Left ventricle myocardium superior (tissue), 1 donor: ENCODE measurements at places on chromosomes 5 and 9. TPM values are rescaled to one million over a fixed set of nuclear protein-coding genes. Genes with fewer than 3 reads are reported as not detected.

Gene FAM169A
- 3.6 TPM for total RNA-seq

Gene DCAF10
- 20.5 TPM for total RNA-seq

Gene ENHO
- 0.40 TPM for total RNA-seq

Gene IL13
- total RNA-seq = not detected

DNA sequence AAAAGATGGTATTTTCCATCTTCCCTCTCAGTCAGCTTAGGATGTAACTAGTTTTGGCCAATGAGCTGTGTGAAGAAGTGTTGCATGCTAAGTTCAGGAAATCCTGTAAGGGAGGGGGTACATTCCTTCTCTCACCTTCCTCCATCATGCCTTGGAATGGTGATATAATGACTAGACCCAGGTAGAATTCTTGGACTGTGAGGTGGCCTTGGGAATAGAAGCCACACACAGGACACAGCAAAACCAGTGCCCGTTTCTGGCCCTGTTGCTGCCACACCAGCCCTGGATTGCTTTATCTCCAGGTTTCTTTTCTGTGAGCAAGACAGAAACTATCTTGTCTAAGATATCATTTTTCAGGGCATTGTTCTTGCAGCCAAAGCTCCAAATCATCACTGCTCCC is 10.5 kb upstream of the ZNF354A start:
- DNase-seq = no peak

DNA sequence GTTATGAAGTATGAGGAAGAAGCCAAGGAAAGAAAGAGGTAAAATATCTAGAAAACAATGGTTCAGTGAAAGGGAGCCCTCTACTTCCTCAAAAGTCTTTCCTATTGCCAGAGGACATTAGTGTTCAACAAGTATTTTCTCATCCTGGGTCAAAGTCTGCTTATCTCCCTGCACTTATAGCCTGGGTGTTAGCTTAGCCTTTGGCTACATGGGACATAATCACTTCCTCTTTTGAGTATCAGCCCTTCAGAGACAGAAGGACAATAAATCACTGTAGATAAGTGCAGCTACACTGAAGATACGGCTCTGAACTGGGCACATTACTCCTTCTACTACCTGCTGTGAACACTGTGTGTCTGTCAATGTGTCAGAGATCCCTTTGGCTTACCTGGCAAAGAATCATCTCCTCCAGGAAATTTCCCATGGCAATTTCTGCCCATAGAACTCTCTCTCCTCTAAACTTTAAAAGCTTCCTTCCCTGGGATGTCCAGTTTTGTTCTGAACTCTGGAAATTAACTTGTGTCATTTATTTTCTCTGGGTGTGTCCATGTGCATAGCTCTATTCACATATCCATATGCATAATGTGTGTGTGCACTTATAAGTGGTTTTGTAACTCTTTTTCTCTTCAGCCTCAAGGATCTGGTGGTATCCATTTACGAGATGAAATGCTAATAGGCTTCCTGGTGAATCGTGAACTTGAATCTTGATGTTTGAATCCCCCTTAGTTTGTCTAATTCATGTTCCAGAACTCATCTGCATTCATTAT is 30.0 kb upstream of the RECK start:
- no peak for DNase-seq

- DNase-seq = no peak
Measured at GRCh38 chr5:30650311-30650710, 543.2 kb upstream of the CDH6 start.

DNA sequence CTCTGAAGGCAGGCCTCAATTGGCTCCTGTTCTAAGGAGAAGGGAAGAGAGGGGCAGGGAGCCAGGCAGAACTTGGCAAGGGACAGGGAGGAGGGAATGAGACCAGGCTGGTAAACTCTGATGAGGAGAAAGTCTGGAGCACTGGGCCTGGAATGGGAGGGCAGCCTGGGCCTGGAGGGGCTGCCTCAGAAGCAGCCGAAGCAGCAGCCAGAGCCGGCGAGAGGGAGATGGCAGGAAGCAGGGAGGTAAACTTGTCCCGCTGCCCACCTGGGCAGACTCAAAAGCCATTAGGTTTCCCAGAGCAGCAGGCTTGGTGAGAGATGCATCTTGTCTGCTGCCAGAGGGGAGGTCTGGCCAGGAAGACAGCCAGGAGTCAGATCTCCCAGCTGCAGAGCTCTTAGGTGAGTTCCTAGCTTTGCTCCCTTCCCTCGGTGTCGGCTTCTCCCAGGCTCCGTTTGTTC is 37.0 kb upstream of the CRB2 start:
- DNase-seq = peak; percentile 46

GRCh38 chr5:59559847-59560246 is 333.7 kb downstream of the PDE4D start:
- no peak for DNase-seq

GRCh38 chr5:100900142-100900795 is 2.8 kb downstream of the ST8SIA4 start:
- DNase-seq = peak; percentile 51

DNA sequence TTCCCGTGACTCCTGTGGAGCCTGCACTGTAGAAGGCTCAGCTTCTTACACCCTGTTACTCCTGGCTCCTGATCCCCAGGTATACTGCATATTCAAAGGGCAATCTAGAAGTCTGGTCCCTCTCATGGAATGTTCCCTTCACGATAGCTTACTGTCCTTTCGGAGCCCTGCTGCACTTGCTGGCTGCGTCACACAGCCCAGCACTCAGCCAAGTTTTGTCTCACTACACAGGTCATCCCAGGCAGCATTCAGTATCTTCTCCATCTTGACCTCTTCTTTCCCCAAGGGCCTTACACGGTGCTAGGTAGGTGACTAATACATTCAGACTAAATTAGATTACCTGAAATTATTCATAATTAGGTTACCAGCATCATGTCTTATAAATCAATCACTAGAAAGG is 123.7 kb downstream of the WDR41 start:
- DNase-seq = no peak

GRCh38 chr5:153520137-153520536 is 29.7 kb downstream of the GRIA1 start:
- no peak for DNase-seq

DNA sequence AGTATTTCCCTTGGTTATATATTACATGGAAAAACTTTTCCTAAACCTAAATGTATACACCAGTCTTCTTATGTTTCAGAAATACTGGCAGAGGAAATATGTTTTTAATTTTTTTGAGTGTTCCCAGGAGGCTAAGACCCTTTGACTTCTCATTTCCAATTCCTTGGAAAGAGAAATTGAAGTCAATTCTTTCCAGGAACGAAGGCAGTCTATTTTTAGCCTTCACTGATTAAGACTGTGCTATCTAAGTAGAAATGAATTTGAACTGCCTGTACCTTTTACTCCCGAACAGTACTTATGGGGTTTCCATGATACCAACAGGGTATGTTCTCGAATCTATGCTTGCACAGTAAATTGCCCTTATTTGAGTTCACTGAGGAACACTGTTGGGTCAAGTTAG is 340.3 kb upstream of the CD180 start:
- no peak for DNase-seq

DNA sequence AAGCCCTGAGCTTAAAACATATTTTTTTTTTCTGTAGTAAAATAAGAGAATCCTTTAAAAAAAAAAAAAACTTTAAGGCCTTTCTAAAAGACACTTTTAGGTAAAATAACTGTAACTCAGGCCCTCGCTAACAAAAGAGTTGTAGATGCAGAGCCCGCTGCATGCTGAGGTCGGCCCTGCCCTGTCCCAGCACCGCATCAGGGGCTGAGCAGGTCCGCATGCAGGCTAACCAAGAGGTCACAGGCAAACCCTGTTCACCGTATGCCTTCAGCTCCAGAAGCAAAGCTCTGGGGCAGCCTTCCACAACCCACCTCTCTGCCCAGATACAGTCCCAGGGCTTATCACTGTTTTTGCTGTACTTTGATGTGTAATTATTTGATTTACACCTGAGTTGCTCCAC is 216.1 kb downstream of the GNA14 start:
- no peak for DNase-seq

GRCh38 chr5:172454358-172455086 is at the start of gene SH3PXD2B:
Gene SH3PXD2B (minus strand): TSS chr5:172454525. CDS start chr5:172454352, 173 bp downstream.
- DNase-seq = peak; percentile 82

GRCh38 chr9:110942522-110942921 is 95.7 kb downstream of the LPAR1 start:
- DNase-seq = no peak

DNA sequence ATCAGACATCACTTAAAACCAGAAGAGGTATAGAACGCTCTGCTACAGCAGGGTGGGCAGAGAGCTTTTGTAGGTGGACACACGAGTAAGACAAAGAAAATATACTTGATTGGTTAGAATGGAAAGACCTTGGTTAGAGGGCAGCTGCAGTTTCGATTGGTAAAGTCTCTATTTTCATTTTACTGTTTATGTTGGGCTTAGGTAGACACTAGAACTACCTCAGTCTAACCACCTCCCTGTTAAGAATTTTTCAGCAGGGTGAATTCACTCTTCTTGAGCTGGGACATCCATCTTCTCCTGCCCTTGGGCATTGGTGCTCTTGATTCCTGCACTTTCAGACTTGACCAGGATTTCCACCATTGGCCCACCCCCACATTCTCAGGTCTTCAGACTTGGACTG is 116.3 kb downstream of the BASP1 start:
- no peak for DNase-seq

DNA sequence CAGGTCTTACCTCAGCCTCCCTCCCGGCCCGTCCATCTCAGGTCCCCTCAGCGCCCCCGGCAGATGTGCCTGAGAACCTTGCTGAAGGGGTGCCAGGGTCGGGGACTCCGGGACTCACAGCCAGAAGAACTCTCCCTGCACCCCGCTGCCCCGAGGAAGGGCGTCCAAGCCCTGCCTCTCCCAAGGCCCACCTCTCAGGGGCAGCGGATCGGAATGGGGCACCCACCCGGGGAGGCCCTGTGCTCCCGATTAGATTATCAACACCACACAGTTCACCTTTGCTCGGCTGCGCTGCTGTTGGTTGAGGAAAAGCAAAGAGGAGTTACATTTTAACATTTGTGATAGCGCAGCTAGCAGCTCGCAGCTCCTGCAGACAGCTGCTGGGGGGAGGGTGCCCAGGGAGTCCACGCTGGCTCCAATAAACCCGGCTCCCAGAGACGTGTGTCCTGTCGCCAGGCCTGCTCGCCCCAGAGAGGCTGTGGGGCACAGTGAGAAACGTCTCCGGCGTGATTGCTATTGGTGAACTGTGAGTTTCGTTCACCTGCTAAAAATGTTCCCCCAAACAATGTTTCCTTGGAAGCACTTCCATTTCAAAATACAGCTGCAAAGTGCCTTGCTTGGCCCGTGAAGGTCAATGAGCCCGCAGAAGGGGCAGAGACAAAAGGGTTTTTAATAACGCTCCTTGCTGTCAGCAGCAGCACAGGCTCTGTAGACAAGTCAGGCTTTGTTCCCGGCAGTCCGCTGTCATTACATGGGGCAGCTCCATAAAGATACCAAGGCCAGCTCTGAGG is 18.6 kb upstream of the SLC6A19 start:
- peak; percentile 33 for DNase-seq
